Calu3 (cell line): ENCODE measurements at places on chromosomes 2 and 18.

- DNase-seq, result peak; percentile 45
Observed at GRCh38 chr2:55511508-55512124, 7.9 kb upstream of the CFAP36 start.

DNA sequence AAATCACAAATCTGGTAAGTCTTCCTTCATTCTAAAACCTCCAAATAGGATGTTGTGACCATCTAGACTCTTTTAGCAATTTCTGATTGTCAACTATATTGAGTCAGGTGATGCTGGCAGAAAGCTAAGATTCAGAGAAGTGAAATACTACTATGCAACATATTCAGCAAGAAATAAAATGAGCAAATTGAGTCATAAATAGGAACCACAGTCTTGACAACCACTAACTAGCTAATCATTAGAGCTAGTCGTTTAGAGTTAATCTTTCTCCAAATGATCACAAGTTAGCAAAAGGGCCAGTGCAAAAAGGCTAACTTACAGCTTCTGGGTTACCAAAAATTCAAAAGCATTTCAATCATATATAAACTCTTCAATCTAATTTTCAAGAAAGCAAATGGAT, 54.5 kb downstream of the ROCK1 start:
- no peak for DNase-seq

DNA sequence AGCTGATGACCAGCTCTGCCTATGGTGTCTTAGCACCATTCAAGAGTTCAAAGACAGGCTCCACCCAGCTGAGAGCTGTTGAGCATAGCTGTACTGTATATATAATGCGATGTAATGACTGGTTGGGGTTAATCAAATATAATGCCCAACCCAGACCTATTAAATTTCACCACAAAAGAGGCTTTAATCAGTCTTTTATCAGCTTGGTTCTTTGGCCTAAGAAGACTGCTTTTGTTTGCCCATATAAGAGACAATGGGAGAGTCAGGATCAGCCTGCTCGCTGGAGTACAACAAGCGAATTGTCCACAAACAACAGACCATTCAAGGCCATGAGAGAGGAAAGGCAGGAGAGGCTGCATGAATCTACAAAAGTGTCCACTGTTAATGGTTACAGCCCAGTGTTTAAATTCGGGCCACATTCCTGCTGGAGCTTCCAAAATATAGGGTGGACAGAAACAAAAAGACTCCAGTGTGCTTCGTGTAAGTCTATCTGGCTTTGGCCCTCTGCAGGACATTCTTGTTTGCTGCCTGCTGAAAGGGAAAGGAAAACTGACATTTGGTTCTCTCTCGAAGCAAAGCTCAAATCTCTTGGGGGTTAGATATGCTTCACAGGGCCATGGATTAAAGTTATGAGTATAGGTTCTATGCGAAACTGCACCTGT, 299.0 kb upstream of the FBXO11 start:
- no peak for DNase-seq

DNA sequence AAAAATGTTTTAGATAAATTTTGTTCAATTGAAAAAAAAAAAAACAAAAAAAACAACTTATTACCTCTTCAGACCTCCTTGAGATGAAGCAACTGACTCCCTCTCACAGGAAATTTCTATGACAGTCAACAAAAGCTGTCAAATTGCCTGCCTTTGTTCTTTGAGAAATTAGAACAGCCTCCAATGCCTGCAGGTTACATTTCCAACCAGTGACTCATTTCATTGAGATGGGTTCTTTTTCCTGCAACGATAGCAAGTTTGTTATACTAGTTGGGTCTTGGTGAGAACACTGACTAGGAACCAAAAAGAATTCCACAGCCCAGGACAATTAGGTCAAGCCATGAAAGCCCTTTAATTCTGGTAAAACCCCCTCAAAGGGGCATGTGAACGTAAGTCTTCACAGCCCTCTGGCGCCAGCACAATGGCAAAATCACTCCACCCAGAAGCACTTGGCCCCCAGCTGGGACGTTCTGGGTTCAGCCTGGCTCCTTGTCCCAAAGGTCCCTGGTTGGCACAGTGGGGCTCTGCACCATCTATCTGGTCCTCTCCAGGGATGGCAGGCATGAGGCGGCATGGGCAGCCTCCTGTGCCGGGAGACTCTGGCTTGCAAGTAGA, 87.0 kb downstream of the SPP2 start:
- DNase-seq, result peak; percentile 43

DNA sequence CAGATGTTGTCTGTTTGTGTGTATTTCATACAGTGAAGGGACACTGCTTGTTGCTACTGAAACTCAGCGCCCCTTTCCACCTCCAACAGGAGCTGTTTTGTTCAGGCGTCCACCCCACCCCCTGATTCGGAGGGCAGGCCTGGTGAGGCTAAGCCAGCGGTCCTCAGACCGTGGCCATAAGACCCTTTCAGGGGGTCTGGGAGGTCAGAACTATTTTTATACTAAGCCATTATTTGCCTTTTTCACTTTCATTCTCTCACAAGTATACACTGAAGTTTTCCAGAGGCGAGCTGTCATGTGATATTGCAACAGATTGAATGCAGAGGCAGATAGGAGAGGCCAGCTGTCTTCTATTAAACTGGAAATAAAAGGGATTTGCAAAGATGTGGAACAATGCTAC, 39.7 kb upstream of the IGFBP5 start:
- no peak for DNase-seq

DNA sequence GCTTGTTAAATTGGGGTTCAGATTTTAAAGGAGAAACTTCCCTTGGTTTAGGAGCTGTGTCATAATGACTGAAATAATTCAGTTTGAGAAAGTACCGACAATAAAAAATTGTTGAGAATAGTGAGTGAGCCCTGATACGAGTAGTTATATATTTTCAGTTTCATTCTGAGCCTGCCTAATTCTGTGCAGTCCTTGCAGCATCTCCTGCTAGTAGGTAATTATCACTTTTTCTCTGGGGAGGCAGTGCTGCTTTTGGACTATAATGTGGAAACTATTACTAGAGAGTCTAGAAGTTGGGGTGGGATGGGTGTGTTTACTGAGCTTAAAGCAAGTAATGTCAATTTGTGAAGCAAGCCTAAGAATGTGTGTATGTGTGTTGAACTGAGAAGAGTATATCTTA, 21.7 kb downstream of the ZNF638 start:
- DNase-seq, result no peak

- DNase-seq, result no peak
Observed at GRCh38 chr2:239162976-239163687, 237.7 kb downstream of the HDAC4 start.

DNA sequence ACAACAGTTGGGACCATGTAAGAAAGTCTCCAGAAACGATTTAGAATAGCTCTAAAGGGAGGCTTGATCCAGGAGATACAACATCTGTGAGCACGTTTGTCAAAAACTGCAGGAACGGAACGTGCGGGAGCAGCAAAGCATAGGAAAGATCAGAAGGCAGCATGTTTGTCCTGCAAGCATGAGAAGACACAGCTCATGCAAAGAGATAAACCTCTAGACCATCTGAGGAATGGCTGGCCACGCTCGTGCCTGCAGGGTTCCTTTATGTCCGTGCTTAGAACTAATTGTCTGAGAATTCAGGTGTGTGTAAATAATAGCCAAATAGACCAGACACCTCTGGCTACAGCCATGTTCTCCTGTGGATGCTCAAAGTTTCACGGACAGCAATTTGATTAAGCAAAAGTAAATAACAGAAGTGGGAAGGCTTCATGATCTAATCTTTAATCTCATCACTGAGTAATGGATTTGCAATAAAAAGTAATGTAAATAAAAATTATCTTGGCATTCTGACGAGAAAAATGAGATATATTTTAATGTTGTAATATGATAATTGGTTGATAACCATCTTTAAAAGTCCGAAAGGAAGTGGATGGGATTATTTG, 534.8 kb upstream of the CDH7 start:
- DNase-seq, result no peak

- no peak for DNase-seq
Observed at GRCh38 chr18:63753676-63754075, 21.5 kb upstream of the SERPINB7 start.

- no peak for DNase-seq
Observed at GRCh38 chr2:189265696-189266320, 86.2 kb upstream of the COL5A2 start.

DNA sequence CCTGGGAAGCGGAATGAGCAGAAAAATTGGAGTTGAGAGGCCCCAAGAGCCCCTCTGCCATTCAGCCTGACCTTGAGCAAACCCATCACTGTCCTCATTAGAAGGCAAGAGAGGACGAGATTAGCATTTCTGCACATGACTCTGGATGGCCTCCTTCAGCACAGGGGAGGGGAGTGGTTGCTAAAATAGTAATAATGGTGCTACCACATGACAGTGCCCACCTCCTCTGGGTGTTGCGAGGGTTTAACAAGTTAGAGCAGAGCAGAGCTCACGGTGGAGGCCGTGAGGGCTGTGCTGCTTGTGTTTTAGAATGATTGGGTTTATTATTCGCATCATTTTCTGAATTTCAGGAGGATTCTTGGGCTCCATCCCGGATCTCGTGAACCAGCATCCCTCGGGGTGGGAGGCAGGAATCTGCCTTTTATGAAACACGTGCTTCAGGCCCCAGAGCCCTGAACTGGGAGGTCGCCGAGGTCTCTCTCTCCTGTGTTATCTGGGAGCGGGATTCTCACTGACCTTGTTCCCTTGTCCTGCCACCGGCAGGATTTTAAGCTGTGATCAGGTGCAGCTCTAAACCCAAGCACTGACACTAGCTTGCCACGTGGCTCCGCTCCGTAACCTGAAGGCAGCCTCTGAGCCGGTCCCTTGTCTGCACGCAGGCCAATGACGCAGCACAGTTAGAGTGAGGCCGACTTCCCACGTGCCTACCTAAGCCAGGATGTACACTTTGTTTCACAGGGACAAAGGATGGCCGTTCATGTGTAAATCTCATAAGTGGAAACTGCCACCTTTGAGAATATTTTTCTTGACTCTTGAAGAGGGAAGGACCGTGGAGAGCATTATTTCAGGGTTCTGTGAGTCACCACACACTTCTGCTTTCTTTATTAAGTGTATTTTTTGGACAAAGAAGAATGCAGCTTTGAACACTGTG, 142.3 kb downstream of the ACOXL start:
- DNase-seq, result no peak

- DNase-seq, result no peak
Observed at GRCh38 chr2:173791502-173791901, 173.7 kb downstream of the SP3 start.
